ENCODE measurements at places on chromosomes 2 and 18.

- DNase-seq = peak; percentile 31
These were observed 2.9 kb upstream of the CASP8 start for GRCh38 chr2:201257381-201257955.

- no peak for DNase-seq
These were observed 295.1 kb downstream of the CNTNAP5 start for GRCh38 chr2:124320051-124320688.

GRCh38 chr2:64263315-64263714 lies 119.1 kb upstream of the PELI1 start:
- no peak for DNase-seq

GRCh38 chr2:128834880-128835252 lies 516.2 kb upstream of the HS6ST1 start:
- no peak for DNase-seq

DNA sequence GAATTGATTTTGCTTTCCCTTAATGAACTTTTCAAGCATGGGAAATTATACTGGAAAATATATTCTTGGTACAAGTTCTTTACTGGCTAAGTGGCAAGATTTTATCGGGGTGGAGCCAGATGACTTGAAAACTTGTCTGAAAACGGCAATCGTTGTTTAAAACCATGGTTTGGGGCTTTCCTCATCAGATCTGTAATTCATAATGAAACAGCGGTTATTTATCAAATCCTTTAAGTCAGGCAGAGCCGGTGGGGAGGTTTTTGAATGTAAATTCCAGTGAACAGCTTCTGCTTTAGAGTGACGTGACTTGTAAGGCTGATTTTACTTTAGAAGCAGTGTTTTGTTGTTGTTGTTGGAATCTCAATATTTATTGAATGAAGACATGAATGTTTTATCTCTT lies 2.6 kb downstream of the SEC11C start:
- no peak for DNase-seq

DNA sequence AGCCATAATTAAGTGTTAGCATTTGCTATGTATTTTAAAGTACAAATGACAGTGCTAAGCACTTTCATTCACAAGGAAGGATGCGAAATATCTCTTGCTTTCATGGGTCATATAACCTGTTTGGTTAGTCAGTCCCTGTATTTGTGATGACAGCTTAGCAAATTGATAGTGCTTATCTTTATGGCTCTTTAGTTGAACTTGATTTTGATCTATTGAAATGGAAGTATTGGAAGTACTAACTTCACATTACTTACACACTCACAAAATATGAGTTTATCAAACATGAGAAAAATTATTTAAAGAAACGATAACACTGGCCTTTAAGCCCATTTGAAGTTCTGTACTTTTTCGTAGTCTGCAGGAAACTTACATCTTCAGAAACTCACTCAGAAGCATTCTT lies 97.4 kb upstream of the NEUROD1 start:
- no peak for DNase-seq

GRCh38 chr2:173393186-173393585 lies 38.5 kb downstream of the CDCA7 start:
- DNase-seq = no peak

DNA sequence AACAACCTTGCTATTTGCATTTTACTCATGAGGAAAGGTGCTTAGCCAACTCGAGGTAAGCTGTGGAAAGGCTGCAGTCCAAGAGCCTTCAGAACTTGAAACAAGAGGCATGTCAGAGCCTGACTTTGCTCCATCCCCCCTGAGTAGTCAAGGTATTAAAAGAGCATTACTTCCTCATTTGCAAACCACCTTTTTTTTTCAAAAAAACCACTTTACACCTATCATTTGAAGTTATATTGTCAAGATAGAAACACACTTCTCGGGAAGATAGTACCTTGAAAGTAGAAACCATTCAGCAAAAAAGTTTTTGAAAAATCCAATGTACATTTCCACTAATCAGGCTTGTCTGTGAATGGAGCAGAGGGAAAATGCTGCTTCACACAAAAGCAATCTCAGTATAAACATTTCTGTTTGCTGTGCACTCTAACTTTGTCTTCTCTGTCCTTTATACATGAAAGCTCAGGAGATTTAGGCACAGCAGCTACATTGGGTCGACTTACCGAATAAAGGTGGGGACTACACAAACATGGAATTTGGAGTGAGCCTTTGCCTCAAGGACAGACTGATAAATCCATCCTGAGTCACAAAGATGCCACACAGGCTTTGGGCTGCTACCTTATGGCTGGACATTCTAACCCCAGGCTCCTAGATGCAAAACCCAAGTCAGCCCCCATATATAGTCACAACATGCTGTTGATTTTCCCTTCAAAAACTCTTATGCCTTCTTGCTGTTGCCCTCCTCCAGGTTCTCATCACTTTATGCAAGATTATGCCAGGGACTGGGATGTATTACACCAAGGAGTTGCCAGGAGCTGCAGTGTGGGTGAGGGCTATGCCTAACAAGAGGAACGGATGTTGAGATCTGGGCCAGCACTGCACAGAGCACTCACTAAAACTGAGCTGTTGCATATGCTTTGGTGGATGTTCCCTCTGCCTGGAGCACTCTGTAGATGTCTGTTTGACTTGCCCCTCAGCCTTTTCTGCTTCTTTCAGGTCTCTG lies 41.4 kb upstream of the EML4 start:
- DNase-seq = no peak

DNA sequence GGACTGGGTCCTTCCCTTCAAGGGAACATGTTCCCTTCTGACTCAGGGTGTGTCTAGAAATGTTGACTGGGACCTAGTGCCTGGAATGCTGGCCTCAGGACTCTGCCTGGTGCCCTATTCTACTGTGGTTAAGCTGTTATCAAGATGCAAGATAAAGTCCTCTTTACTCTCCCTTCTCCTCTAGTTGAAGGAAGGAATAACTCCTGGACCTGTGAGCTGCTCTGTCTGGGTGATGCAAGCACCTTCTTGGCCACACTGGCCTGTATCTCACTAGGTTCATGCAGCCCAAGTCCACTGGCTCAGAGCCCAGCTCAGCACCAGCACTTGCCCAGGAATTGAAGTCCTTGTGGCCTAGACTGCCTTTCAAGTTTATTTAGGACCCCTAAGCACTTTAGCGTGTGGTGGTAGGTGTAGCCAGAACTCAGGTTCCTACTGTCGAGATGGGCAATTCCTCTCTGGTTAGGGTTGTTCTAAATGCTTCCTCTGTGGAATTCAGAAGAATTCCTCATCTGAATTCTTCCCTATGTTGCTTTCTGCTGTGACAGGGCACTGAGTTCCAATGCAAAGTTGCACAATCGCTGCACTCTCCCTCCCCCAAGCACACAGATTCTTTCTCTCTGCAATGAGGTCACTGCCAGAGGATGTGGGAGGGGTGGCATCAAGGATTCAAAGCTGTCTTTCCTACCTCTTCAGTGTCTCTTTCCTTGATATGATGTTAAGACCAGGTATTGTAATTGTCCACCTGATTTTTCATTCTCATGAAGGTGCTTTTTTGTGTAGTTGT lies 54.7 kb downstream of the VWC2L start:
- DNase-seq = no peak

GRCh38 chr18:43827311-43827710 lies 550.0 kb upstream of the SYT4 start:
- no peak for DNase-seq

DNA sequence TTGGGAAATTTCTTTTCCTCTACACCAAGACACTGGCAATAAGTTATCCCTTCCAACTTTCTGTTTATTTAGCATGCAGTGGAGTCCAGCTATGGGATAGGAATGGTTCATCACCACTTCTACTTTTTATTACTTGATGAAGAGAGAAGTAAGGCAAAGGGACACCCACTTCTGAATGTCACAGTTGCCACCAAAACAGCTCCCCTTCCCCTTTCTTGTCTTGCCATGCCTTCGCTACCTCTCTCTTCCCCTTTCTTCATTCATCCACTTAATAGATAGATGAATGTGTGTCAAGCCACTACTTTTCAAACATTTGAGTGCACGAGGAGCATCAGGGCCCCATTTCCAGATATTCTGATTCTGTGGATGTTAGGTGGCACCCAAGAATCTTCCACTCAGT lies 59.6 kb downstream of the KCTD18 start:
- DNase-seq = no peak

DNA sequence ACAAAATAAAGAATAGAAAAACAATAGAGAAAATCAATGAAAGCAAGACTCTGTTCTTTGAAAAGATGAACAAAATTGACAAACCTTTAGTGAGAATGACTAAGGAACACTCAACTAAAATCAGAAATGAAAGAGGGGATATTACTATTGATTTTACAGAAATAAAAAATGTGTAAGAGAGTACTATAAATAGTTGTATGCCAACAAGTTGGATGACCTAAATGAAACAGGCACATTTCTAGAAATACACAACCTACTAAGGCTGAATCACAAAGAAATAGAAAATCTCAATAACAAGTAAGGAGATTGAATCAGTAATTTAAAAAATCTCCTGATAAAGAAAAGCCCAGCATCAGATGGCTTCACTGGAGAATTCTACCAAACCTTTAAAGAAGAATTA lies 18.4 kb upstream of the MALL start:
- DNase-seq = no peak

DNA sequence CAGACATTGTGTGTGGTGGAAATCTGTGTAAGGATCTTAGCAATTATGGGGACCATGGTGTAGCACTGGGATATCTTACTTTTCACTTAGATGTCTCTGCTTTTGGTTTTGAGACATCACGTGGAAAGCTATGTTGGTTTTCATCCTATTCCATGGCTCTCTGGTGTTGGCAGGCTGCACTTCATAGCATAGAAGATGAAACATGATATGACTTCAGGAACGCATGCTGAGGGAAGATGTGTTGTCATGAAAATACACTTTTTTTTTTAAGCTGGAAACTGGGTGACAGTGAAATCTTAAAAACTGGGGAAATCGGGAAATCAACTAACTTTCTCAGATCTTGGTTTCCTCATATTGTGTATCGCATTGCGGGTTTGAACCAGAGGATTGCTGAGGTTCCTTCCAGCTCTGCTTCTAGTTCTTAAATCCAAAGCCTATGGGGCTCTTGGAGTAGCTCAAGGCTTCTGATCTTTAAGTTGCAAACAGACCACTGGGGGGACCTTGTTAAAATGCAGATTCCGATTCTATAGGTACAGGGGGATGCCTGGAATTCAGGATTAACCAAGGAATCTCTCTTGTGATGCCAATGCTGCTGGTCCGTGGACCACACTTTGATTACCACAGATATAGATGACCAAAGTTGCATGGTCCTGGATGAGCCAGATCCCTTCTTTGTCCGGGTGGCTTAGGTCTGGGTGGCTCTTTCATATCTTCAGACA lies 160.7 kb downstream of the SH3RF3 start:
- DNase-seq = no peak

GRCh38 chr2:24920098-24920808 lies at the start of gene ADCY3:
ADCY3 (minus strand) TSS chr2:24920237; CDS start chr2:24918987, 1,250 bp downstream.
- peak; percentile 35 for DNase-seq

DNA sequence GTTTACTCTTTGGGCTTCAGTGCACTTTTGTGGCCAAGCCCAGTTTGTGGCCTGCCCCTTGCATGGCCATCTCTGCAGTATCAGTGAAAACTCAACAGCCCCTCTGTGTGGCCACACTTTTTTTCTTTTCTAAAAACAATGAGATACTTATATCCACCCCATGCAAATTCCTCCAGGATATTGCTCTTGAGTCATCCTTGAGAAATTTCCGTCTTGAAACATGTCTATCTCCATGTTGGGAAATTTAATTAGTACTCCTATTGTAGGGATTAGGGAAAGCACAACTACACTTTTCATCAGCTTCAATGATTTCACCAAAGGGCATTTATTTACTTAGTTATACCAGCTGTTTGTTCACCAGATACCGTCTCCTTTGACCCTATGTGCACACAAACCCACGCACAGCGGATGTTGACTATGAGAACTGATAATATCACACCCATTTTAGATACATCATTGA lies 993.1 kb downstream of the TSN start:
- no peak for DNase-seq

- DNase-seq = no peak
These were observed 40.6 kb upstream of the CSRNP3 start for GRCh38 chr2:165428926-165429325.

DNA sequence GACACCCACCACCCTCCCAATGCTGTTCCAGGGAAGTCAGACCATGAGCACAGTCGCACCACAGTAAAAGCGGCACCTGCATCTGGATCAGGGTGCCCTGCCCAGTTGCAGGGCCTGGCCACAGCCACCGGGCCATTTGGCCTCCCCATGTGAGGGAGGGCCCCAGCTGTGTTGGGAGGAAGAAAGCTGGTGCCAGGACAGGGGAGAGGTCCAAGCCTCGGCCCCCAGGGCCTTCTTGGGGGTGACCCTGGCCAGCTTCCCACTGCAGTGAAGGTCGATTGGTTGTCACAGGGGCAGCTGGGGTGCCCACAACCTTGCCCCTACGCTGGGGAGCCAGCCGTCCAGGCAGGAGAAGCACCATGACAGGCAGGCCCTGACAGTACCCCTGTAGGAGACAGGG lies 183.2 kb upstream of the RAB6C start:
- DNase-seq = no peak

DNA sequence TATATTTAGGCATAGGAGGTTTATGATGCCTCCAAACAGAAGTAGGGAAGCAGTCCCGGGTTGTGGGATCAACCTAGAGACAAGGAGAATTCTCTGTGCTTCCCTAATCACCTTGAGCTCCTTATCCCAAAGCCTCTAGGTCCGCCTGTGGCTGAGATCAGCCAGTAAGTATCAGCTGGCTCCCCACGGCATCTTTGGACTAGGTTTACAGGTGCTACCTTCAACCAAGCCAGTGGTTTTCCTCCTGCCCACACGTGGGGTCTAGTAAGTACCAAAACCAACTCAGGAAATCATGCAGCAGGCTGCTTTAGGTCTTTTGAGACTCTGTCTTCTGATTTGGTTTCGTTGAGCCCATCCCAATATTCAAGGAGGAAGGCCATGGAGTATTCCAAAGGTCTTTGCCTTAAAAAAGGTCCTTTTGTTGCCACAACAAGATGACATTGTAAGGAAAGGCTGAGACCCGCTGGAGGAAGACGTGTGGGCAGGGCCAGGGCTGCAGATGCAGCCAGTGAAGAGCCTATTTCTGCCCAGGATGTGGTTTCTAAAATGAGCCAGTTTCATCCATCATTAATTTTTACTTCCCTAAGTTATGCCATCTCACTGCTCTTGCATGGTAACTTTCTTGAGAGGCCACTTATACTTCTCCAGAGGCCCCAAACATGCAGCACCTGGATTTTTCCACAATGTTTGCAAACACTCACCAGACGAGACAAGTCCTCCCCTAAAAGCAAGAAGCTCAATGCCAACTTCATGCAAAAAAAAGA lies 248.7 kb downstream of the RNF152 start:
- no peak for DNase-seq

Measured in effector CD8-positive, alpha-beta T cell (primary cell).